ENCODE measurements at places on chromosomes 4 and X. TPM values are rescaled to one million over a fixed set of nuclear protein-coding genes. Genes with fewer than 3 reads are reported as not detected.

The LDB2 gene
- total RNA-seq, result 4.9 TPM

GRCh38 chr4:113355550-113356371 lies 306.3 kb downstream of the ANK2 start:
- peaks cover 23% of the 10 kb centered on the region for H3K27me3 ChIP-seq

DNA sequence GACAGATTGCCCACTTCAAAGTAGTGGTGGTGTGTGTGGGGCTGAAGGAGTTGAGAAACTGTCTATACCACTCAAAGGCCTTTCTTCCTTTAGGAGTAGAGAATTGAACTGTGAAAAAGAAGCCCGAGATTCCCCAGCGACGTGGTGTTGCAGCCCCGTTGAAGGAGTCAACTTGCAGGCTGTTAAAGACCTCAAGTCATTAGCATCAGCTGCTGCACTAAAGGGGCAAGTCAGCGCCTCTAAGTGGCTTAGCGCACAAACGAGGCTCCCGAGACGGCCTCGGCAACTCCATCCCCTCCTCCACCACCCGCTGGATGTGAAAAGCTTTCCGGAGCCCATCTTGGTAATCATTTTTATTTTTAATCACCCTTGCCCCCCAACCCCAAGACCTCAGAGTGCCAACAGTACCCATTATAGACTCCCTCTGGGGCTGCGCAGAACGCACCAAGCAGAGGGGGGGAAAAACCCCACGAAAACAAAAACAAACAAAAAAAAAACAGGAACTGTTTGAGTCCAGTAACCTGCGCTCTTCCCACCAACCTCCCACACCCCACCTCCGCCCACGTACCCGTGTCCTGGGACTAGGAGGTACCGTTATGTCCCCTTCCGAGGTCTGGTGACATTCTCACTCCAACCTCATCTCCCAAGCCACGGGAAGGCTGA lies 913 bp upstream of the PRDM8 start:
- H3K27me3 ChIP-seq, result peaks cover 47% of the 10 kb centered on the region
- H3K4me1 ChIP-seq, result peaks cover 7% of the 10 kb centered on the region
- peak overlapping the region; percentile 60 for H3K4me3 ChIP-seq
- no peak for DNase-seq

GRCh38 chr4:23805450-23805851 lies 84.4 kb downstream of the PPARGC1A start:
- H3K36me3 ChIP-seq, result no peaks in the 10 kb centered on the region
- H3K27ac ChIP-seq, result no peak overlapping the region

DNA sequence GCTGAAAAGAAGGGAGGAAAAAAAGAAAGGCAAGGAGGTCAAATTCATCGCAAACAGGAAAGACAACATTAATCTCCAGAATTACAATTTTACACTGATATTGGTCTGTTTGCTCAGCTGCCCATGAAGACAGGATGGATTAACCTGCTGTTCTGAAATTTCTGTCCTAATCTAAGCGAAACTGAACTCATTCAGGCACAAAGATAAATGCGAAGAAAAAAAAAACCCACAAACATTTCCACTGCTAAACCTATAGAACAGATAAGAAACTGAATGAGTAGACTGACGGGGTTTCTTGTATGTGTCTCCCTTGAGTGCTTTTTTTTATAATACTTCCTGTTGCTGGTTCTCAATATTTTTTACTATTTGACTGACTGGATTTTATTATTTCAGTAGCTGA lies 251.8 kb upstream of the FTHL17 start:
- no peaks in the 10 kb centered on the region for H3K36me3 ChIP-seq
- H3K4me3 ChIP-seq, result no peak overlapping the region
- no peaks in the 10 kb centered on the region for H3K27me3 ChIP-seq

- DNase-seq, result peak; percentile 14
- no peaks in the 10 kb centered on the region for H3K27me3 ChIP-seq
- peaks cover 17% of the 10 kb centered on the region for H3K4me1 ChIP-seq
- peak overlapping the region; percentile 57 for H3K27ac ChIP-seq
- H3K4me3 ChIP-seq, result no peak overlapping the region
These were observed 63.7 kb downstream of the STK32B start for GRCh38 chr4:5114950-5115349.

DNA sequence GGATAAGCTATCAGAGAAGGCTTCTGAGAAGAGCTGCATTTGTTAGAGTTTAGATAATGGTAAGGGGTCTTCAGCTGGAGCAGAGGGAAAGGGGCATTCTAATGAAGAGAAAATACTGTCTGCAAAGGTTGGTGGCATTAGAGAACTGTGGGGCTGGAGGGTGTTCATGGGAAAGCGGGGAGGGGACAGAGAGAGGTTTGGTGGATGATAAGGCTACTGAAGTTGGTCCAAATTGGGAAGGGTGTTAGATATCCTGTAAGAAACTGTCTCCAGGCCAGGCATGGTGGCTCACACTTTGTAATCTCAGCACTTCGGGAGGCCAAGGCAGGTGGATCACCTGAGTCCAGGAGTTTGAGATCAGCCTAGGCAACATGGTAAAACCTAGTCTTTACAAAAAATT lies 59.9 kb downstream of the AFF1 start:
- H3K36me3 ChIP-seq, result no peaks in the 10 kb centered on the region
- H3K4me1 ChIP-seq, result no peaks in the 10 kb centered on the region
- no peaks in the 10 kb centered on the region for H3K27me3 ChIP-seq
- no peak for DNase-seq
- H3K27ac ChIP-seq, result no peak overlapping the region

- no peak overlapping the region for H3K4me3 ChIP-seq
- H3K27ac ChIP-seq, result no peak overlapping the region
- no peaks in the 10 kb centered on the region for H3K27me3 ChIP-seq
- no peaks in the 10 kb centered on the region for H3K36me3 ChIP-seq
These were observed 156.5 kb upstream of the ATP6AP2 start for GRCh38 chrX:40424259-40424658.
